Fibroblast of skin of scalp (primary cell): ENCODE measurements at places on chromosomes 16 and 17.

DNA sequence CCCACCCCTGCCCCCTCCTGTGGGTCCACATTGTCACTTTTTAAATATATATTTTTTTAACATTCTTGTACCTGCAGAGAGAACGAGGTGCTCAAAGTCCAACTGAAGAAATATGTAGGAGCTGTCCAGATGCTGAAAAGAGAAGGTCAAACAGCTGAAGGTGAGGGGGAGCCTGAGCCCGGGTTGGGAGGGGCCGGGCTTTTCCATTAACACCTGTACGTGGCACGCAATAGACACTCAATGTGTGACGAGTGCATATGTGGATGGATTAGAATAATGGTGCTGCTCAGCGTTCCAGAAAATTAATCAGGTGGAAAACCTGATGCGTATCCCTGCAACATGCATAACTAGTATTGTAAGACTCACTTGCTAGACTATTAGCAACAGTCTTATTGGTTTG lies 223.0 kb downstream of the SNX29 start:
- no peak for DNase-seq

DNA sequence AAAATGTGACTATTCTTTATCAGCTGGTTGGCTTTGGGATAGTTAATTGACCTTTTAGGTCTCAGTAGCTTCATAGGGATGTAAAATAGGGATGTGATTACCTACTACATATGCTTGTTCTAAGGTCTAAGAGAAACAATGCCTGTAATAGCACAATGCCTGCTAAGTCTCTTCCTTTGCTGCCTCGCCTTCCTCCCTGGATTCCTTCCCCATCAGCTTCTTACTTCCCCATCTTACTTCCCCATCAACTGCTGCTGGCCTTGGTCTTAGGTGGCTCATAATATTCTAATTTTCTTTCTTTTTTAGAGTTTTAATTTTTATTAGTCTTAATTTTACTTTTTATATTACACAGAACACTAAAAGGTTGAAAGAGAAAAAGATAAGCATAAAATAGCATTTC lies 59.2 kb upstream of the GOT2 start:
- no peak for DNase-seq

- no peak for DNase-seq
Measured at GRCh38 chr17:69093279-69093789, 32.6 kb upstream of the ABCA9 start.

- DNase-seq = no peak
Measured at GRCh38 chr17:55254375-55254774, 10.4 kb upstream of the HLF start.

- no peak for DNase-seq
Measured at GRCh38 chr17:38703742-38704605, 1.1 kb upstream of the MLLT6 start.
